ENCODE measurements at places on chromosomes 6 and 20.

- no peak for DNase-seq
Observed at GRCh38 chr6:10347561-10348327, 67.1 kb downstream of the TFAP2A start.

- no peak for DNase-seq
Observed at GRCh38 chr6:29590218-29590808, 5.4 kb downstream of the OR2H2 start.

- no peak for DNase-seq
Observed at GRCh38 chr6:119874381-119874780, 524.8 kb upstream of the MAN1A1 start.

GRCh38 chr20:44010162-44010704 lies 95.6 kb downstream of the TOX2 start:
- DNase-seq, result peak; percentile 66

DNA sequence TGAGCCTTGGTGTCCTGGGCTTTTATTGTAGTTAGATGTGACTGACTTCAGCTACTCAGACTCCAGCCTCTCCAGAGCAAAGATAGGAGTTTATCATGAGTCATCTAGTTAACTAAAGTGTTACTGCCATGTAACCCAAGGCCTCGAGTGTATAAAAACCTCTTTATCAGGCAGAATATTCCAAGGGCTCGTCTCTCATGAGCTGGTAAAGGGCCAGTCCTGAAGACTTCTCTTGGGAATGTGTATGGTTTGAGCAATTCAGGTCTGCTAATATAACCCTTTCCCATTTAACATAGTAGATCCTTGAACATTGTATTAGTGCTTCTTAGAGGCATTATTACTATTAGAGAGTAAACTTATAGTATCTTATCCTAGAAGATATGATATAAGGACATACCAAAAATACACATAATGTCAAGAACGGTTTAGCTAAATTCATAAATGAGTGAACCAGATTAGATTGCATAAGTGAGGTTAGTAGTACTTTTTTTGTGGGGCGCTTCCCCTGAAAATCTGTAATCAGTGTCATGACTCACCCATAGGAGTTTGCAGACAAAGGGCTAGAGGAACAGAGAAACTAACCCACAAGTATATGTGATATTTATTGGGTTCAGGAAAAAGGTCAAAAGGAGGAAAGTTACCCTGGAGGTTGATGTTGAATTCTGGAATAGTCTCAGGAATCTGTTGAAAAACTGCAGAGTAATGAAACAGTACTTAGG lies 16.0 kb downstream of the DSE start:
- DNase-seq, result no peak

GRCh38 chr20:2538931-2539720 lies 2.8 kb downstream of the TMC2 start:
- DNase-seq, result no peak

DNA sequence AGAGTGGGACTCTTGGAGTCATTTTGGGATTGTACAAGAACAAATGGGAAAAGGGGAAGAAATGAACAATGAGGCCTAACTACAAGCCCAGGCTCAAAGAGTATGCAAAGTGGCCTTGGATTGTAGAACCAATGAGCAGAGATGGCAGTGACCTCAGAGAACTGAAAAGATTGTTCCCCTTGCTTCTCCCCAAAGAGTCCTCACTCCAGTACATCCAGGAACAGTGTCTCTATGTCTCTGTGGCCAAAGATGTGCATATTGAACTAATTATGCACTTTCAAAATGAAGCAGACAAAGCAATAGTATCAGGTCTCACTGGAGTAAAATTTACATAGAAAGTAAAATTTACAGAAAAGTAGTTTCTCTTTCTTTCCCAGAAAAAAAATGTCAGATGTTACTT lies 81.0 kb downstream of the SMLR1 start:
- no peak for DNase-seq

- DNase-seq, result no peak
Observed at GRCh38 chr6:154399097-154399496, 42.5 kb upstream of the IPCEF1 start.

DNA sequence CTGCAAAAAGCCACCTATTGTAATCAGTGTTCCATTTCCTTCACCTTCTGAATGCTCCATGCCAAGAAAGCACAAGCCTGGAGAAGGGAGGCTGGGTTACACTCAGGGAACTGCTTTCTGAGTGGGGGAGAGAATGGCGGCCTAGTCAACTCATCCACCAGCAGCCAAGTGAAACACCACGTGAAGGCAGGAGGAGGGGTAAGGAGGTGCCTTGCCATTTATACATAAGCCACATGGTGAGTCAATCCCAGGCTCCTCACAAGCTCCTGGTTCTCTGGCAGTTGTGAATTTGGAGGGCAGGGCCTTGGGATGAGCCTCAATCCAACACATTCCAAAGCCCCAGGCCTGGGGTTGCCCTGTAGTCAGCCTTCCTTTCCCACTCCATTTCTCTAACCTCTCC lies 149.4 kb downstream of the CD24 start:
- DNase-seq, result no peak

- DNase-seq, result no peak
Observed at GRCh38 chr6:132209351-132209750, 191.9 kb downstream of the MOXD1 start.

GRCh38 chr6:19501737-19502245 lies 335.4 kb upstream of the ID4 start:
- no peak for DNase-seq

- DNase-seq, result no peak
Observed at GRCh38 chr20:16528078-16528477, 45.2 kb downstream of the KIF16B start.

DNA sequence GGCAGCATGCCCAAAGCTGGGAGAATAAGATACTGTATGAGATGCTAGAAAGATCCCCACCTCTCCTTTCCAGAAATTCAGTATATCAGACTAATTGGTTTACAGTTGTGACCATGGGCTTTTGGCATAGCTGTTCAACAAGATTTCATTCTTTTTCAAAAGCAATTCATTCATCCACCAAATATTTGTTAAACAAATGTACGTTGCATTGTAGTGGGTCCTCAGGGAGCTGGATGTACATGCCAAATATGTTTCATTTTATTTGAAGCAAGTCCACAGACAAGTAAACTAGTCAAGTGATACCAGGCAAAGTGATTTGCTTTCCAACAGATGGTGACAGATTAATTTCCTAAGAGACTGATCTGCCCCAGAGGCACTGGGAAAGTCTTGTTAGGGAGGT lies 85.8 kb upstream of the ESR1 start:
- no peak for DNase-seq

DNA sequence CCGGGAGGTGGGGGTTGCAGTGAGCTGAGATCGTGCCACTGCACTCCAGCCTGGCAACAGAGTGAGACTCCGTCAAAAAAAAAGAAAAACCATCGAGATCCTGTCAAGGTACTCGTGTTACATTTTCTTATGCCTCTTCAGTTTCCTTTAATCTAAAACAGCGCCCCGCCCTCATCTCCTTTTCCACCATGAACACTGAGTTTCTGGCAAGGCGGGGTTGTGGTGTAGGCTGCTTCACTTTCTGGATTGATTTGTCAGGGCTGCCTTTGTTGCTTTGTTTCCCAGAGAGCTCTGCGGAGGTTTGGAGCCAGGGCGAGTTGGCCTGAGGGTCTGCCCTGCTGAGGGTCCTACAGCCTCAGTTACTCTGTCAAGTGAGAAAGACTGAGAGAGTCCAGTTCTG lies 8.9 kb downstream of the ITPR3 start:
- no peak for DNase-seq

- DNase-seq, result peak; percentile 80
Observed at GRCh38 chr20:1313236-1313964, 15.5 kb downstream of the SDCBP2 start.

DNA sequence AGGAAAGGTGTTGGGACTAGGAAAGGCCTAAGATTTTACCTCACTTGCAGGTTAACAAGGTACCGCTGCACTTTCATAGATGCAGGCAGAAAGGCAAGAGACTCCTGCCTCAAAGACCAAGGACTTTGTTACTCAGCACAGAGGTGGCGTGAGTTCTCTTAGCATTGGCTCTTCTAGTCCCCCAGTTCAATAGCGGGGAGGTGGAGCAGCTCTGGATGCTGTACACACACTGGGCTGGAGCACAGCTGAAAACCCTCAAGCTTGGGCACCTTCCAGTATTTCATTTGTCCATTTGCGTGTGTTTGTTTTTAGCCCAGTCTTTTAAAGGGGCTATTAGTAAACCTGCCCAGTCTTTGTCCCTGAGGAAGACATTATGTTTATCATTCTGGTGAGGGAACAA lies 345.2 kb downstream of the FARS2 start:
- DNase-seq, result peak; percentile 67

- no peak for DNase-seq
Observed at GRCh38 chr6:159221486-159222170, 52.4 kb downstream of the FNDC1 start.

- no peak for DNase-seq
Observed at GRCh38 chr6:167856999-167857660, 30.4 kb downstream of the AFDN start.

DNA sequence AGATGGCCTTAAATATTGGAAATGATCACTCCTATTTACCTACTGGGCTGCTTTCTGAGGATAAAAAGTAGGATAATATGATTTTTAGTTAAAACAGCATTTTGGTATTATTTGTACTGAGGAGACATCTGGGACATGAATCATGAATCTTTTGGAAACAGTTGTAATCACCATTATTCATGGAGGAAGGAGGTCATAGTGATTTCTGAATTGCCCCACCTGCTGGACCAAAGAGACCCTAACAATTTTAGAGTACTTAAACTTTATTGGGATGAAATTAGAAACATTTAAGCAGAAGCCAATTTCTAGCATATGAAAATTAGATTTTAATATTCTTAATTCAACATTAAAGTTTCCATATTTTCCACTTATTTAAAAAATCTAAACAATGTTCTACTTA lies 108.4 kb upstream of the SIM1 start:
- peak; percentile 29 for DNase-seq

GRCh38 chr6:128822271-128822670 lies 60.7 kb upstream of the LAMA2 start:
- no peak for DNase-seq

- no peak for DNase-seq
Observed at GRCh38 chr20:22070610-22071058, 365.2 kb downstream of the PAX1 start.

DNA sequence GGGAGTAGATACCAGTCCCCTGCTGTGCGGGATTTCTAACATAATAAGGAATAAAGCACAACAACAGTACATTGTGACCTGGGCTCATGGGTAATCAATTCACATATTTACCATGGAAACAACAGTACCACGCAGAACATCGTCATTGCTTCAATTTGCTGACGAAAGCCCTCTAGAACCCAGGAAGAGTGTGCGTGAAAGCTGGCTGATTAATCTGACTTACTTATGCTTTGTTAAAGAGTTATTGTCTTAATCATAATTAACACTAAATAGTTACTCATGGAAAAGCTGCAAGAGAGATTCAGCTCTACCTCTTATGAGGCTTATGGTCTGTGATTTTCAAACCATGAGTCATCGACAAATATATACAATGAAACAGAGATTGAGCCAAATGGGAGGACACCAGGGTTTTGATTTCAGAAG lies 644.3 kb upstream of the AGPAT4 start:
- DNase-seq, result no peak

DNA sequence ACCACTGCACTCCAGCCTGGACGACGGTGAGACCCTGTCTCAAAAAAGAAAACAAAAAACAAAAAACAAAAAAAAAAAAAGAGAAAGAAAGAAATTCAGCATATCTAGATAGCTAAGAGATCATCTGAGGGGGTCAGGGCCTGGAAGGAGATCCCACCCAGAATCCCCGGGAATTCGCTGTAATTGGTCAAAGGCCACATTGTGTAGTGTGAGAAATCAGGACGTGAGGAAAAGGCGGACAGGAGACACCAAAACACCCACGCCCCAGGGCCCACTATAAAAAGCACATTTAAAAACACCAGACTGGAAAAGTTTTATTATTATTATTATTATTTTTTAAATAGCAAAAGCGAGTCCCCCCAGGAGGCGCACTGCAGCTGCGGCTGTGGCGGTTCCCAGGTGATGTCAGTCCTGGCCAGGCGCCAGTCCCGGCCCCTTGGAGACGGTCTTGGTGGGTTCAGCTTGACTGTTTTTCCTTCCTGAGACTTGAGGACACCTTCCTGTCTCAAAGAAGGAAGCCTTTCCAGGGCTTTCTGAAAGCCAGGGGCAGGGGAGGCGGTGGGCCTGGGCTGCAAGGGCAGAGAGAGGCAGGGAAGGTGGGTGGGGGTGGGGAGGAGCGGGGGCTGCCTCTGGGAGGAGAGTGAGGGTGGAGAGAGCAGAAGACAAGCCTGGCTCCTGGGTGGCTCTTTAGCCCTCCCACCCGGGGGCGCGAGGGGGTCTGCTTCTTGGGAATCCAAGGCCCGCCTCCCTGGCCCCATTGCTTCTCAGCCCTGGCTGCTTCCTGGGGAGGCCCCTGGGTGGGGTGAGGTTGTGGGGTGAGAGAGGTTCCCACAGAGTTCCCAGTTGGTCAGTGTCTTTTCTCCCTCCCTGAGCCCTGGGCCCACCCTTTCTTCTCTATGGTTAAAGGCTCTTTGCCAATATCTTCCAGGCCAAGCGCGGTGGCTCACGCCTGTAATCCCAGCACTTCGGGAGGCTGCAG lies 14.5 kb downstream of the TCF15 start:
- no peak for DNase-seq

Measured in NCI-H748 treated with DMSO at 0.1 percent for 48 hours (cell line).